ENCODE measurements at places on chromosomes 1 and 21. TPM values are rescaled to one million over a fixed set of nuclear protein-coding genes. Genes with fewer than 3 reads are reported as not detected.

DNA sequence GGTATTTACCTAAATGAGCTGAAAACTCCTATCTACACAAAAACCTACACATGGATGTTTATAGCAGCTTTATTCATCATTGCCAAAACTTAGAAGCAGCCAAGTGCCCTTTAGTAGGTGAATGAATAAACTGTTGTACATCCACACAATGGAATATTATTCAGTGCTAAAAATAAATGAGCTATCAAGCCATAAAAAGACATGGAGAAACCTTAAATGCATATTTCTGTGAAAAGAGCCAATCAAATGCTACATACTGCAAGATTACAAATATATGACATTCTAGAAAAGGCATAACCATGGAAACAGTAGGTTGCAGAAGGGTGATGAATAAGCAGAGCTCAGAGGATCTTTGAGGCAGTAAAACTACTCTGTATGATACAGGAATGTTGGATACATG is 23.3 kb downstream of the ABCB10 start:
- DNase-seq, result no peak

DNA sequence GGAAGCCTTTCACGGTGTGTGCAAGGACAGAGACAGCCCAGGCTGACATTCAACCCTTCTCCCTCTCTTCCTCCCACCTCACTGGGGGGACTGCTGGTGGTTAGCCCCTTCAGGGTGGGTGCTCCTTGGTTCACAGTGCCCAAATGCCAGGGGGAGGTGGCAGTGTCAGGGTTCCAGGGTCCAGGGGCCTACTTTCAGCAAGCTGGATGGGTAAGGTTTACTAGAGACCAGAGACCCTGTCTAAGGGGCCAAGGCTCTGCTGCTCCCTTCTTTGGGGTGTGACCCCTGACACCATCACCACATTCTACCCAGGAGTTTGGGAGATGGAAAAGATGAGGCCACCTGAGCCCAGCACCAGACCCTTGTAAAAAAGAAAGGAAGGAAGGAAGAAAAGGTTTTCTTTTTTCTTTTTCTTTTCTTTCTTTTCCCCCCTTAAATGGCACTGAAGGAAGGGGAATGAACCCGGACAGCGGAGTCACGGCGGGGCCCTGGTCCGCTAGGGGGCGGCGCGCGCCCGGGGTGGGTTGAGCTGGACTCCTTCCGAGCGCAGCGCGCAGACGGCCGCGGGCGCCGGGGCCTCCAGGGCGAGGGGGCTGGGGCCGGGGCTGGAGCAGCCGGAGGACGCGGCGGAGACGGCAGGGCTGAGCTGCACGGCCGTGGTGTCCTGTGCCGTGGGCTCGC is 18.8 kb downstream of the KNCN start:
- no peak for DNase-seq

The CAPN8 gene
- 0.11 TPM for polyA plus RNA-seq

The IGSF9 gene
- polyA plus RNA-seq, result not detected

DNA sequence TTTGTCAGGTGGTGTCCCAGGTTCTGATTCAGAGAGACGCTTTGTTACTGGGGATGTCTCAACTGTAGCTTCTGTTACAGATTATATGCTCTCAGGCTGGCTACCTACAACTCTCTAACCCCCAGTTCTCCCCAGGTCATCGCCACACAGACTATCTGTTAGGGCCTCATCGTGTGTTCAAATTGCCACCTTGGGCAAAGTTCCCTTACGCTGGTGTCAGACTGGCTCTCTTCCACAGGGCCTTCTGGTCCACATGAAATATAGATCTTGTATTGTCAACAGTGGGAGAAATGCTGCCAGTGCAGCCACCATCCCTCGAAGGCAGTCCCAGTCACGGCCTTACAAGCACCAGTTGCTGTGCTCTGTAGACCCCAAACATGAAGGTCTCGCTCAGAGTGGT is 15.3 kb downstream of the FMO4 start:
- DNase-seq, result no peak

DNA sequence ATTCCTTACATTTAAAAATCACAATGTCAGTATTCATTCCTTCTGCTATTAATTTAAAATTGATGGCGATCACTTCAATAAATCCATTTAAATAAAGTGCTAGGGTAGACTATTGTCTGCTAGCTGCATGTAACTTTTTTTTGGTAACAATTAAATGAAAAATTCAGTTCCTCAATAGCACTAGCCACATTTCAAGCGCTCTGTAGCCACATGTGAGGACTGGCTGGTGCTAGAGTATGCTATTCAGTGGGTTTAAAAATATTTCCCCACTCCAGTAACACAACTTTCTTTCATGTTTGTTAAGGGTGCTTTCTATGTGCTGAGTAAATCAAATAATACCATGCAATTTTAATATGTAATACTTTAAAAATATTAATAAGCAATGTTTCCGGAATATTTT is 108.2 kb downstream of the LTN1 start:
- peak; percentile 10 for DNase-seq

DNA sequence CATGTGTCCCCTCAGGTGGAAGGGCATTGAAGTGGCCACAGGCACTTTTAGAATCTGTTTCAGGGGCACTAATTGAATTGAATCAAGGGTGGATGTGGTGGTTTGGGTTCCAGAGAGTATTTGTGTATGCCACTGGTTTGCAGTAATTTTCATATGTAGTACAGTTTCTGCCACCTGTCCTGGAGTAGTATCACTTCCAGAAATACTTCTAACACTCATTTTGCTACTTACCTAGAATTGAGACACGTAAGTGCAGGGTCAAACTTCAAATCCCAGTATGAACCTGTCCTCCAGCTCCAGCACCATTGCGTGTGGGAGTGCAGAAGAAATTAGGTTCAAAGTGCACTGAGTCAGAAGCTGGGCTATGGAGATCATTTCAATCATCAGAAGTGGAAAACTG is 26.8 kb downstream of the RSPH1 start:
- DNase-seq, result no peak

GRCh38 chr1:65623895-65624294 is 168.8 kb upstream of the PDE4B start:
- DNase-seq, result no peak

GRCh38 chr1:161502181-161502580 is 3.1 kb upstream of the FCGR2A start:
- no peak for DNase-seq

DNA sequence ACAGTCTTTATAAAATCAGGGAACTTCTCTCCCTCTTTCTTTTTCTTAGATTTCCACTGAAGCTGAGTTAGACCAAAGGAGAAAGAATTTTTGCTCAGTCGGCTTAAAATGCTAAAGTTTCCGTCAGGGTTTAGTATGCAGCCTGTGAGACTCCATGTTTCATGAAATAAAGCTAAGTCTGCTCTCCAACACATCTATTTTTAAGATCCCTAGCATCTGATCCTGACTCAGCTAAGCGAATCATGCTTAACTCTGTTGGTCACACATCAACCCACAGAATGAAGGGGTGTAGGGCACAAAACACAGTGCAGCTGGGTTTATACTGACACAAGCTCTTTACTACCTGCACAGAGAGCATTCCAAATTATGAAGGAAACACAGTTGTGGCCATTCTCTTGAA is 102.4 kb upstream of the ZNF281 start:
- DNase-seq, result no peak

- DNase-seq, result peak; percentile 96
These were observed at the start of gene FDPS for GRCh38 chr1:155308493-155309422. Gene FDPS (plus strand): TSS chr1:155308866. CDS start chr1:155309790, 924 bp downstream.

The SPRR2G gene
- not detected for polyA plus RNA-seq

The RAB13 gene
- polyA plus RNA-seq, result 92.8 TPM

DNA sequence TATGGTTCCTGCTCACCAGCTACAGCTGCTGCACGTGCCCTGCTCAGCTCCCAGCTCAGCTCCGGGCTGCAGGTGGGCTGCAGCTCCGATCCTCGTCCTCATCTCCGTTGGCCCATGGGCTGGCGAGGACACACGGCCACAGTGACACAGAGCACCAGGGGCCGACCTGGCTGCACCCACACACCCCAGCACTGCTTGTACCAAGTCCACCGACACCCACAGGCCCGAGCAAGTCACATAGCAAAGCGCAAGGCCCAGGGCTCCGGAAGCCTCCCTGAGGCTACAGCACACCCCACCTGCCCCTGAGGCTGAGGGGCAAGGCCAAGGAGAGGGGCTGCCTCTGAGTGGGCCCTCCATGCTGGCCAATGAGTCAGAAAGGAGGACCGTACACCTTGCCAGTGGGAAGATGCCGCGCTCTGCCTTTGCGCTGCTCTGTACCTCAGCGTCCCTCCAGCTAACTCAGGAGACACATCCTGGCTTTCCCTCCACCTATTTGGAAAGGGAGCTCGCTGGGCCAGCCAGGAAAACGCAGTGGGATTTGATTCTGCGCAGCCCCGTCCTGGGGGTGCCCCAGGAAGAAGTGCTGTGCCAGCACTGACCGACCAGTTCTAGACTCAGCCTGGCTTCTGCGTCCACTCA is 124.8 kb downstream of the SIK1 start:
- no peak for DNase-seq
